ENCODE measurements at places on chromosomes 3 and 15. TPM values are rescaled to one million over a fixed set of nuclear protein-coding genes. Genes with fewer than 3 reads are reported as not detected.

Gene C3orf20
- total RNA-seq: not detected

Gene PATL2
- total RNA-seq: 2.6 TPM

Gene DNAH1
- 0.02 TPM for total RNA-seq

Gene GP9
- not detected for total RNA-seq

Gene WDR72
- total RNA-seq: not detected
